Cerebellar nuclear complex (tissue), 1 donor: ENCODE measurements at places on chromosomes 5 and 9.

- DNase-seq = no peak
Measured at GRCh38 chr5:102539562-102539961, 40.8 kb upstream of the SLCO6A1 start.

GRCh38 chr5:180523629-180524466 lies 29.7 kb downstream of the CNOT6 start:
- no peak for DNase-seq

DNA sequence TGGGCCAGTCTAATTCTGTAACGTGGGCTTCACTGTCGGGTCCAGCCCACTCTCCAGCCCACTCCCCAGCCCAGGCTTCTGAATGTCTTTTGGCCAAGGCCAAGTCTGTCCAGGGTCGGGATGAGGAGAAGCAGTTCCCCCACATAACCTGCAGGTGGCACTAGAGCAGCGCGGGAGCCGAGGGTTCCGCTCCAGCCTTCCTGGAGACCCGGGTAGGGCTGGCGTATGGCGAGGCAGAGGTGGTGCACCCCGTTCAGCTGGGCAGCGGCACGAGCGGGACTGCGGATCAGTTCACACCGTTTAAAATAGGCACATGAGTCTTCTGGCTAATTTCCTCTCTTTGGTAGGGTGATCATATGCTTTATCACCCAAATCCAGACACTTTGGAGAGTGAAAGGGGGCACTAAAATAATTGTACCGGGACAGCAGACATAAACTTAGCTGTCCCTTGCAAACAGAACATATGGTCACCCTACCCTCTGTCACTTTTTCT lies 185.9 kb downstream of the MSX2 start:
- no peak for DNase-seq

- no peak for DNase-seq
Measured at GRCh38 chr5:5351288-5351979, 71.0 kb upstream of the ICE1 start.

DNA sequence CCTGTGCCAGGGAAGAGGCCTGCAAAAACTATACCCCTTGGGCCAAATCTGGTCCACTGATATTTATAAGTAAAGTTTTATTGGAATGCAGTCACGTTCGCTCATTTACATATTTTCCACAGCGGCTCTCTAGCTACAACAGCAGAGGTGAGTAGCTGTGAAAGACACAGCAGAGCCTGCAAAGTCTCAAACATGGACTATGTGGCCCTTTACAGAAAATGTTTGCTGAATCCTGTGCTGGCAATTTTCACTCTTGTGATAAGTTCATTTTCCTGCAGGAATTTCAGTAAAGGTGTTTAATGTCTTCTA lies 70.1 kb downstream of the EPB41L4B start:
- no peak for DNase-seq

GRCh38 chr5:1235379-1235778 lies 10.2 kb downstream of the SLC6A18 start:
- DNase-seq = no peak

GRCh38 chr5:150066901-150067396 lies 19.4 kb downstream of the CSF1R start:
- DNase-seq = no peak

- DNase-seq = no peak
Measured at GRCh38 chr9:73073337-73074175, 78.1 kb upstream of the ANXA1 start.

DNA sequence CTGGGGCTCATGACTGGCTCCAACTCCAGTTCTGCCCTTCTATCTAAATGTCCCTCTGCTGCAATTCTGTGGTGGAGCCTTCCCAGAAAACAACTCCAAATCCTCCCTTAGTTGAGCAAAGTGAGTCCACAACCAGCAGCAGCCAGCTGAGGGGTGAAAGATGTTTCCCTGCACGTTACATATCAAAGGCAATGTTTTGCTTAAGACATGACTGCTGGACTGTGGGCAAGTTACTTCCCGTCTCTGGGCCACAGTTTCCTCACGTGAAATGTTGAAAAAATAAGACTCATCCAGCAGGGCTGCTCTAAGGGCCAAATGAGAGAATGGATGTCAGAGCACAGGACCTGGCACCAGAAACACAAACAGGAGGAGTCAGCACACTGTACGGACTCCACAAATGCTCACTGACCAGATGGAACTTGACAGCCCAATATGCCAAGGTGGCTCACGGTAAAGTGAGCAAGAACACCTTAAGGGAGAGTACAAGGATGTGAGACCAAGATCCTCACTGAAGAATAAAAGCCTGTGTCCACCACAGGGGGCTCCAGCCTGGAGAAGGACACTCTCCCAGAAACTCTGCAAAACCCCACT lies 138.4 kb upstream of the ABCA1 start:
- DNase-seq = no peak

DNA sequence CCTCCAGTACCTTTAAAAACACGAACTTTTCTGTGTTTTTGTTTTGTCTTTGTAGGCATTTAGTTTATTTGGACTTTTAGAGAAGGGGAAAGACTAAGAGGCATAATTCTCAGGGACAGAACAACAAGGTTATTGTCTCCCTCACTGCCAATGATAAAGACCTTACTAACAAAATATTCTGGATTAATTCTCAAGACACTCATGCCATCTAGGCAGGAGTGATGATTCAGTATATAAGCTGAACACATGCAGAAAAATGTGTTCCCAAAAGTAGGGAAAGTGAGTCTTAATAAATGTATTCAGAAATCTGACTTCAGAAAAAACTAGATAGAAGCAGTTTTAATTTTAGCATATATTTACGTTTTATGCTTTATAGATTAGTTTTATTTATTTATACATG lies 17.4 kb upstream of the ASPN start:
- DNase-seq = no peak

DNA sequence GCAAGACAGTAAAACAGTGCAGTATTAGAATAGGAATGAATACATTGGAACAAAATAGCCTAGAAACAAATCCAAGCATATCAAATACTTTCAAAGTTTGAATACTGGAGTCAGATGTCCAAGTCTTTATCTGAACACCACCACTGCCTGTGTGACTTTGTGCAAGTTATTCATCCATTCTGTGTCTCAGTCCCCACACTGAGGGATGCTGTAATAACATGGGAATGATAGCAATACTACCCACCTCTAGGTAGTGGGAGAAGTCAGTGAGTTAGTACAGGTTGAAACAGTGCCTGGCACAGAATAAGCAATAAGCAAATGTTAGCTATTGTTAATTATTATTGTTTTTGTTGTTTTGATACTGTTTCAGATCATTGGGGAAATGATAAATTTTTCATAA lies 130.9 kb downstream of the SUSD1 start:
- DNase-seq = no peak

- DNase-seq = no peak
Measured at GRCh38 chr5:170627271-170627670, 123.5 kb downstream of the KCNIP1 start.

DNA sequence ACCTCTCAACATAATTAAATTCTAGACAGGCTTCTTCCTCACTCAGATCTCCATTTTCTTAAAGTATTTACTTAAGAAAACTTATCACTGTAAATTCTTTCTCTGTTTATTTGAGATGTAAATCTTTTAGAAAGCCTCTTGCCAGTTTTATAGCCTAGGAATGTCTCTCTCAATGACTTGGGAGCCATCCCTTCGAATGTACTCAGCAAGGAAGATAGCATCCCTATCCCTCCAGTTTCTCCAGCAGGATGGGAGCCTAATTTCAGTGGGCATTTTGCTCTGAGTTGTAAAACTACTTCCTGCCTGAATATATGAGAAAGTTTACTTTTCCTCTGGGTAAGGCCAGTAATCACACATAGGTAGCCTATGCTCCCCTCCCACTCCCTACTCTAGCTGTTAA lies 558.5 kb upstream of the ARRDC3 start:
- no peak for DNase-seq

DNA sequence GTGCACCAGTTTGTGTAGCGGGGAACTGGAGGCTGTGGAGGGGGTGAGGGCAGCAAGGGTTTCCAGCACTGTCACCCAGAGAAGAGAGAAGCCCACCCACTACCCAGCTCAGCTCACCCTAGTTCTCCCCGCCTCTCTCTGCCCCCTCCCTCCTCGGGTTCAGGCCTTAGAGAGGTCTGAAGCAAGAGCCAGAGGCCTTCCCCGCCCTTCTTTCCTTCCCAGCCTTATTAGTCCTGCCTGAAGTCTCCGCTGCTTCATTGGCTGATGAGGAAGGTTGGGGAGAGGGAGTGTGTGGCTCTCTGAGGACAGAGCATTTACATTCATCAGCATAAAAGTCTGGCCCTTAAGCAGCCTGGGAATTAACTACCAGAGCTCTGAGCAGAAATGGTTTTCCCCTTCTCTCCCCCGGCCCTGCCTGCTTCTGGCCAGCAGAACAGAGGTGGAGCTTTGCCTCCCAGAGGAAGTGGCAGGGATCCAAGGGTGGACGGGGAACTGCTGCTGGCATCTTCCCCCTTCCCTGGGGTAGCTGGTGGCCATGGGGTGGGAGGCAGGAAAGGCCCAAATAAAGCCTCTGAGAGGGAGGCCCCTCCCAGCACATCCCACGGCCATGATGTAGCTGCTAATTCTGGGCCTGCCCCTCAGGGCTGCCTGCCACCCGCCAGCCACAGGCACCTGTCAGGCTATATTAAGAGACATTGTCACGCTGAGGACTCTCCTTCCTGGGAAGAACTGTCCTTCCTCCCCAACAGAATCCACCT lies 4.1 kb downstream of the DNAJB5 start:
- DNase-seq = peak; percentile 35

DNA sequence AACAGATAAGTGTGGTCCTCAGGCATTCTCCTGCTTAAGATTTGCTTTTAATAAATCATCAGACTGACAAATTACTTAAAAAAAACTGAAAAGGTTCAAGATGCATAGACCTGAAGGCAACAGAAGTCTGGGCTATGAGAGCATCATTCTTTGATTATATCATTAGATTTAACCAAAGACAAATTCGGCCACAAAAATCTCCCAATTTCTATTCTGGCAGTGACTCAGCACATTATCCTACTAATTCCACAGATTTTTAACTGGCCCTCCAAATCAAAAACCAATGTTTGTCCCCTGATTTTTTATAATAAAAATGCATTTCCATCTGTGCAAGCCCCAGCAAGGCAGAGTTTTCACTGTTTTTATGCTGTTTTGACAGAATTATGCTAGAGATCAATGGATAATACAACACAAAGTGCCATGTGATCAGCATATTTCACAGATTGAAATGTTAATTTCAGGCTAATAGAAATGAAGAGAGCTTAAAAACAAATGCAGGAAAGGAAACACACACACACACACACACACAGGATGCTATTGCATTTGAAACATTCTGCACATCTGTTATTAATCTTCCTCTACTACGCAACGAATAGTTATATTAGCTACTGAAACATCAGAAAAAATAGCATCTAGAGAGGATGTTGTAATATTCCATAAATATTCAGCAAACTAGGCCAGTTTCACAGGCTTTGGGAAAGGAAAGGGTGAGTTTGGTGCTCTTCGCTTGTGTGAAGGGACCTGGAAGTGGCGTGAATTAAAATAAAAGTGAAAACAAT lies 177.6 kb upstream of the ST8SIA4 start:
- DNase-seq = no peak

DNA sequence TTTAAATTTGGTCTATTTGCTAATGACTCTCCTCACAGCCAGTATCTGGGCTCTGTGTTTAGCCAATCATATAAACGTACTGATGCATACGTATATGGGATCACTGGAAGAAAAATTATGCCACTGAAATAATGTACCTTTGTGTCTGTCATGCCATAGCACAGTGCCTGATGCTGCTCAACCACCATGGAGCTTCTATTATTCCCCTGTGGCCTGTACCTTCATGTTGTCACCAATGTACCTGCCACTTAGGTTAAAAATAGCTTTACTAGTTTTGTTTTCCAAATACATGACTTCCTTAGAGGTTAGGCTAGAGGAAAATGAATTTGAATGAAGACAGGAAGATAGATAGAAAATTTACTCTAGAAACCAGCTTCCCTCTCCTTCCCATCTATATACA lies 34.6 kb downstream of the HACD4 start:
- DNase-seq = no peak

DNA sequence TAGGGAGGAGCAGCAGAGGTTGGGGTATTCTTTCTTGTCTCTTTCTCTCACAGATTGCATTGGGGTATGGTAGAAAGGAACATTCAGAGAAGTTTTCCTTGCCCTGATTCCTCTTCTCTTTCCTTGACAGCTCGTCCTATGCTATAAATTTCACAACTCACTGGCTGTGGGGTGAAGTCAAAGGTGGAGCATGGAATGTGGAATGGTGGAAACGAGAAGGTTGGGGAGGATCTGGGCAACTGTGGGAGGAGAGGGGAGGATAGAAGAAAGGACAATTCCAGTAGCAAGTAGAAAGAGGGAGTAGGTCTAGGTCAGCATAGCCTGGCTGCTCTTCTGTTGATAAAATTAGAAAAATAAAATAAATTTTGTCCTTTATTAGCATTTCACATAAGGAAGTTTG lies 39.0 kb upstream of the POC5 start:
- no peak for DNase-seq

DNA sequence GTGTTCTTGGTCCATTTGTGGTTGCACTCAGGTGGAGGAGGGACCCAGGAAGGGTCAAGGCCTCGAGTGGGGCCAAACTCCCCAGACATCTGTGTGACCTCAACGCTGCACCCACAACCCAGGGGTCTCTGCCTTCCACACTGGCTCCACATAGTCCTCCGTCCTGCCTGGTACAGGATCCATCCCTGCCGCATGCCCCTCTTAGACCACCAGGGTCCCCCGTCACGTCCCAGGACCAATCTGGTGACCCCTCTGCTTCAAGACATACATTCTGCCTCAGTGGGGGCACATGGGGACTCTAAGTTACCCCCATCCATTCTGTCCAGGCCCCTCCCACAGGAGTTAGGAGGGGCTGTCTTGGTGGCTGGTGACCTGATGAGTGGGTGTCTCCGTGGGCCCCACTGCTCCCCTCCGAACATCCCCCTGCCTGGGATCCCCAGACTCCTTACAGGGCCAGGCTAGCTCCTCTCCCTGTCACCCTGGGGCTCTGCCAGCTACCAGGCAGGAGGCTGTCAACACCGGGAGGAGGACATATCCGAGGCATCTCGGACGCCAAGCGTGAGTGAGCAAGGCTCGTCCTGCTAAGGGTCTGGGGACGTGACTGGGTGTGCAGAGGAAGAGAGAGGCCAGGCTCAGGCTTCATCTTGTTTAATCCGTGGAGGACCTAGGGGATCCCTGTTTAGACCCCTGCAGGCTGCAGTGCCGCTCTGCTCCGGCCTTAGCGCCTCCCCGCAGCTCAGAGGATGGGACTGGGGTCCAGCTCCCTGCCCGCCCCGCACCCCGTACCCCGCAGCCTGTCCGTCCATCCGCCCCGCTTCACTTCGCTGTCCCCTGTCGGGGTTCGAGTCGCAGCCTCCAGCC lies 32.3 kb downstream of the TSPAN17 start:
- no peak for DNase-seq
